HCEC 1CT (cell line): ENCODE measurements at places on chromosomes 11 and 22.

GRCh38 chr11:124869331-124869730 is 4.1 kb downstream of the ROBO3 start:
- no peak for DNase-seq

- peak; percentile 45 for DNase-seq
These were observed 8.6 kb upstream of the CD82 start for GRCh38 chr11:44556735-44557409.

GRCh38 chr11:78941226-78941851 is 366.7 kb upstream of the NARS2 start:
- DNase-seq = no peak

- DNase-seq = no peak
These were observed 14.3 kb downstream of the BIRC2 start for GRCh38 chr11:102361086-102362031.

DNA sequence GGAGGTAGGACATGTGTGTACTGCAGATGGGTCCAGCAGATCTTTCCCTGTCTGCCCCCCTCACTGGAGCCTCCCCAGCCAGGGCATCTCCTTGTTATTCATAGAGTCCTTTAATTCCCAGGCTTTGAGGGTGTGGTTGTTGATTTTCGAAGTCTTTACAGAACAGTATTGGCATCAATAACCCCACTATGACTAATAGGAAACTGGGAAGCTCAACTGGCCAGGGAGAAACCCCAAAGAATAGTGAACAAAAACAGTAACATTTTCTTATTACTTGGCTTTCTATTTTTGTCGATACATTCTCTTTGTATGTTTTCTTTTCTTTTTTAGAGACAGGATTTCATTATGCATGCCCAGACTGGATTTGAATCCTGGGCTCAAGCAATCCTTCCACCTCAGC is 57.9 kb downstream of the NF2 start:
- peak; percentile 5 for DNase-seq

GRCh38 chr11:101277036-101277435 is 147.4 kb upstream of the PGR start:
- no peak for DNase-seq

DNA sequence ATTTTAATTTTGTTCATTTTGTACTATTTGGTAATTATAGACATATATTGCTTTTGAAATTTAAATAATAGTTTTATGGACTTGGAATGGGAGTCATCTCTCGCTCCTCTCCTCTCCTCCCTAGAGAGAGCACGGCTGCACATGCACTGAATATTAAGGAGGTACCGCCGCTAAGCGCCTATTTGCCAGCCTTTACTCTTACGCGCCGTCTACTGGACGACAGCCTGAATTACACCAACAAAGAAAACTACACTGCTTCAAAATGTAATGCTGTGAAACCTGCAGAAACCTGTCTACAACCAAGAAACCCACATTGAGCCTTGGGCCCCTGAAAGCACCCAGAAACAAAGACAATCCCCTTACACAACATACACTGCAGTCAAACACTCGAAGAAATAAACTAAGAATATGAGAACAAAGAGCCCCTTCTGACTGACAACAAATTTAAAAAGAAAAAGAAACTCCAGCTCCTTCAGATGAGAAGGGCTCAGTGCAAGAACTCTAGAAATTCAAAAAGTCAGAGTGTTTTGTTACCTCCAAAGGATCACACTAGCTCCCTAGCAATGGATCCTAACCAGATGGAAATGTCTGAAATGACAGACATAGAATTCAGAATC is 737.2 kb downstream of the LRRC4C start:
- no peak for DNase-seq

- no peak for DNase-seq
These were observed 268.6 kb downstream of the TBC1D22A start for GRCh38 chr22:47030881-47031627.

DNA sequence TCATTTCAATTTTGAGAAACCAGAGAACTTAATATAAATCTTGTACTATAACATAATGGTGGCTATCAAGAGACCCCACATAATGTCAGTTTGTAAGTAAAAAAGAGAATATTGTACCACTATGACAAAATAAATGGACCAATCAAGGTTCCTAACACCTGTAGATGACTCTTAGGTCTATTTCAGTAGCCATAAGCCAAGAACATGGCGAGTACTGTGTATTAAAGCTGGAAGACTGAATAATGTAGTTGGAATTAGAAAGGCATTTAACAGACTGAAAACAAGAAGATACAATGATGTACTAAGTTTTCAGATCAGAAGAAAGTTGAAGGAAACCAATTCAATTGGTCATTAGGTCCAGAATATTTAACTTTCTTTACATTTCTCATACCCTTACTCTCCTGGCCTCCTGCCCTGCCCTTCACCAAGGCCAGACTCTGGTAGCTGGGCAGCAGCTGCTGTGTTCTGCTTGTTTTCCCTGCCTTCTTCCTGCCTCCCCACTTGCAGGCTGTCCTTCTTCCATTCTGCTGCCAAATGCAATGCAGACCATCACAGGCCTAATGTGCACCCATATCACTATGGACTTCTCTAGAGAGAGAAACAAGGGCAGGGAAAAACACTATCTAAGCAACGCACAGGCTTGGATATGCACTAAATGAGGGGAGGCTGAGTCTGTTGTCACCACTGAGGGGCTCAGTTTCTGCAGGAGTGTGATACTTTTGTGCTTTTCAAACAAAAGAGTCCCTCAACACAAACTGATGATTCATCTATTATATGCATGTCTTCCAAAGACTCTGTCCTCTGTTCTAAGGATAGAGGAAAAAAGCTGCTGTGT is 60.1 kb downstream of the RAB30 start:
- DNase-seq = no peak

GRCh38 chr11:67211656-67212436 is 54.4 kb upstream of the GRK2 start:
- no peak for DNase-seq

GRCh38 chr22:45649809-45650208 is 21.8 kb upstream of the ATXN10 start:
- DNase-seq = no peak

- no peak for DNase-seq
These were observed 8.2 kb upstream of the KLHL35 start for GRCh38 chr11:75440960-75441803.

GRCh38 chr11:66614073-66614472 is 2.4 kb upstream of the RBM14 start:
- no peak for DNase-seq

DNA sequence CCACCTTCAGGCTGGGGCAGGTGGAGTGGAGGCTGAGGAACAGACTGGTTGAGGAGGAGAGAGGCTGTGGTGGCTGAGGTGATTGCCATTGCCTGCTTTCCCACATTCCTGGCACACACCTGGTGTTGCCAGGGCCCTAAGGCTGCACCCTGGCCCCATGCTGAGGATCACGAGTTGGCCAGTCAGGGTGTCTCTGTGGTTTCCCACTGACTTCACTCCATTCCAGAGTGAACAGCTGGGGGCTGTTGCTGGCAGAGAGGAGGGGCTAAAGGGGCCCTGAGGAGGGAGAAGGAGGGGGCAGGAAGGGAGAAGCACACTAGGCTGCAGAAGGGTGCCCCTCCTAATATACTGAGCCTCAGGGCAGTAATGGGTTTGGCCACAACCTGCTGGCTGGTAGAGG is 1.8 kb downstream of the TMEM86A start:
- no peak for DNase-seq

GRCh38 chr11:61828629-61829407 is 718 bp downstream of the FADS2 start:
- peak; percentile 32 for DNase-seq

- DNase-seq = peak; percentile 76
These were observed 4.1 kb upstream of the PLAAT2 start for GRCh38 chr11:63567044-63567840.

GRCh38 chr11:47915783-47916182 is 64.6 kb upstream of the PTPRJ start:
- DNase-seq = no peak

GRCh38 chr11:6794639-6795038 is 4.8 kb downstream of the OR6A2 start:
- DNase-seq = no peak

DNA sequence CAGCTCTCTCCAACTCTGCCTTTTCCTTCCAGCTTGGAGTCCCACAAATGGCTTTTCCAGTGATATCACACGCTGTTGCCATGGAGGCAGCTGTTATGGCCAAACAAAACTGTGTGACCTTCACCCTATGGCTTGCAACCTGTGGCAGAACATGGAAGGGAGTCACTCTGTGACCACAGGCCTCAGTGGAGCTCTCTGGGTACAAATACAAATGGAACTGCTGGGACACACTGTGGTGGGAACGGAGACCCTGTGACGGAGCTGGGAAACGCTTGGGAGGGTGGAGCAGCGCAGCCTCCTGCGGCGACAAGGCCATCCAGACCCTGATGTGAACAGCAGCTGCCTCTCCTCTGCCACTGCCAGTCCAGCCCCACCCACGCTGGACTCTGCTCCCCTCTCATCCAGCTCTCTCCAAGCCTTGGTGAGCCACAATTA is 162.5 kb downstream of the ETS1 start:
- DNase-seq = no peak

GRCh38 chr11:19890308-19890707 is 177.7 kb downstream of the NAV2 start:
- peak; percentile 69 for DNase-seq

DNA sequence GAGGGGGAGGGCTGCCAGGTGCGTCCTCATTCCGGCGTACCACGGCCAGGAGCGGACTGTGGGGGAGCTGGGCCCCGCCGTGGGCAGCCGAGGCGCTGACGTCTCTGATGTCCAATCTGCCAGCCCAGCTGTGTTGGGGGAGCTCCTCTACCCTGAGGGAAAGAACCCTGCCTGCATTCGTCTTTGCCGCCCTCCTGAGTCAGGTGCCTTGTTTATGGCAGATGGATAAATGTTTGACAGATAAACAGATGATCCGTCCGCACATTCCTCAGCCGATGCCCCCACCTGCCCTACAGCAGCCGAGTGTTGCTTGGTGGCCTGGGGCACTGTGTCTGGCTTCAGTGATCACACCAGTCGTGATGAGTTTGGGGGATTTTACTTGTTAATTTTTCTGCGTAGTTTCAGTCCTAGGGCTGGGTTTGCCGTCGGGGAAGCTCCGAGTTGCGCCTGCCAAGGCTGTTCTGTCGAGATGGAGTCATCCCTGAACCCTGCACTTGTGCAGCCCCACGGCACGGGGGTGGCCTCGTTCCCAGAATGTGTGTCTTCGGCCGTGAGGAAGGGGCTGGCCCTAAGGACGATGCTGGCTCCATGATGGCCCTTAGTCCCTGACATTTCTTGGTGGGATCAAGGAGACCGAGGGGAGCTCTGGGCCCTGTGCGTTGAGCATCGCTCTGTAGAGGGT is 1083.9 kb downstream of the BRD1 start:
- DNase-seq = no peak

- DNase-seq = peak; percentile 83
These were observed 629 bp downstream of the ATP5MG start for GRCh38 chr11:118401880-118402590.

GRCh38 chr11:7520981-7521487 is 7.2 kb downstream of the PPFIBP2 start:
- no peak for DNase-seq

DNA sequence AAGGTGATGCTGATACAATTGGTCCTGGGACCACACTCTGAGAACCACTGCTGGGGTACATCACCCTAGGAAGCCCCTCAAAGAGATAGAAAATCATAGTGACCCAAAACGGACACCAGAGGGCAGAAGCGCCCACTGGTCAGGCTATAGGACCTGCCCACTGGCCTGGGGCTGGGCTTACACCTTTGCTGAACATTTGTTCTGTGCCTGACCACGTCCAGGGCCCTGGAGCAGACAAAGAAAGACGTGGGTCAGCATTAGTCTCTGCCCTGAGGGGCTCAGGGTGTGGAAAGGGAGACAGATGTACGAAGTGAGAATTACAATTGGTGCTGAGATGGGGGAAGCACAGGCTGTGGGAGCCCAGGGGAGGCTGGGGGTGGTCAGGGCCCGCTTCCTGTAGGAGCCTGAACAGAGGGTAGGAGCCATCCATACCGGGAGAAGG is 14.4 kb upstream of the SERPINH1 start:
- peak; percentile 41 for DNase-seq

DNA sequence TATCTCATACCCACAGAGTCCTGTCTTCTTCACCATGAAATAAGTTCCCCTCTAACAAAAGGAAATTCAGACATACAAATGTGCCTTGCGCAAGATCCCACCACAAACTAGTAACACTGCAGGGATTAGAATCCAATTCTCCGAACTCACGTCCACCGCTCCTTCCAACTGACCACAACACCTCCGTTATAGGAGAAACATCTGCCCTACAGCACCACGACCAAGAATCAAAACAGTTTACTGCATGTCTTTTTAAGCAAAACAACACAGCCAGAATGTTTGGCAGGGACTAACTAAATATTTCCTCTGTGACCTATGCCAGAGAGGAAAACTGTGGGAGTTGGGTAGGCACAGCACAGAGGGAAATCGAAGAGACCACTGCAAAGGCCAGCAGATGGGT is 72.7 kb upstream of the AKIP1 start:
- DNase-seq = peak; percentile 73

- DNase-seq = no peak
These were observed 17.7 kb downstream of the PHLDB1 start for GRCh38 chr11:118625036-118625690.

GRCh38 chr11:73951797-73952196 is 971 bp downstream of the DNAJB13 start:
- DNase-seq = no peak

GRCh38 chr22:17845790-17846189 is 71.5 kb upstream of the BID start:
- no peak for DNase-seq

- no peak for DNase-seq
These were observed 48.1 kb upstream of the GRAMD1B start for GRCh38 chr11:123381817-123382554.

GRCh38 chr22:35102663-35103062 is 36.7 kb downstream of the ISX start:
- no peak for DNase-seq

DNA sequence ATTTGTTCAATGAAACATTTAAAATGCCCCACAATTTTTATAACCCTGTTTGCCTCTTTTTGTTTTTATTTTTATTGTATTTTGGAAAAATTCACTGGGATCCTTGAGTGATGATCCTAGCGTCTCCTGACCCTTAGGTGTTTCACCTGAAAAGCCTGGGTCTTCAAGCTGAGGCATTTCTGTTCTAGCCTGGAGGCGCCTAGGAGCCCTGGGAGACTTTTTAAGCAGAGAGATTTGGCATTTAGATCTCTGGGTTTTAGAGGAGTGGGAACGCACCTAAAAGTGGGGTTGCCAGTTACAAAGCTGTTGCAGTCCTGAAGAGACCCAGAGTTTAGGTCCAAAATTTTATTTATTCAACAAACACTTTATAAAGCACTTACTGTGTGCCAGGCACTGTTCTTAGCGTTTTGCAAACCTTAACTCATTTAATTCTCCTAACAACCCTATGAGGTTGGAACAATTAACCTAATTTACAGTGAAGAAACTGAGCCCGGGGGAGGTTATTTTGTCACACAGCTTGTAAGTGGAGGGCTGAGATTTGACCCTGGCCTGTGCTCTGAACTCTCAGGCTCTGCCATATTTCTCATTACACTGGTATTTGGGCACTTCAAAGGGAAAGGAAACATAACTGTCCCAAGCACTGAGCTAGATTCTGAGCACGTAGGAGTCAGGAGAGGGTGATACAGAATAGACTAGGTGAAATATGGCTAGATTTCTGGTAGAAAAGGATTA is 834 bp upstream of the FADS1 start:
- DNase-seq = no peak
